ENCODE measurements at places on chromosomes 3 and 15. TPM values are rescaled to one million over a fixed set of nuclear protein-coding genes. Genes with fewer than 3 reads are reported as not detected.
A peak's percentile ranks its signal among the peaks of the same experiment; 100 is the strongest.

The NEK10 gene
- total RNA-seq = 0.64 TPM

The GATA2 gene
- total RNA-seq = 0.64 TPM

The TATDN2 gene
- total RNA-seq = 12.0 TPM

The RPUSD2 gene
- total RNA-seq = 4.7 TPM

The NPAP1 gene
- total RNA-seq = not detected

The KCNH8 gene
- total RNA-seq = not detected

The CD47 gene
- 26.5 TPM for total RNA-seq

The CLDN11 gene
- total RNA-seq = 0.97 TPM

The SH3GL3 gene
- not detected for total RNA-seq

The SAMD7 gene
- not detected for total RNA-seq

The LSMEM2 gene
- total RNA-seq = not detected

The CCR5 gene
- 2.0 TPM for total RNA-seq

DNA sequence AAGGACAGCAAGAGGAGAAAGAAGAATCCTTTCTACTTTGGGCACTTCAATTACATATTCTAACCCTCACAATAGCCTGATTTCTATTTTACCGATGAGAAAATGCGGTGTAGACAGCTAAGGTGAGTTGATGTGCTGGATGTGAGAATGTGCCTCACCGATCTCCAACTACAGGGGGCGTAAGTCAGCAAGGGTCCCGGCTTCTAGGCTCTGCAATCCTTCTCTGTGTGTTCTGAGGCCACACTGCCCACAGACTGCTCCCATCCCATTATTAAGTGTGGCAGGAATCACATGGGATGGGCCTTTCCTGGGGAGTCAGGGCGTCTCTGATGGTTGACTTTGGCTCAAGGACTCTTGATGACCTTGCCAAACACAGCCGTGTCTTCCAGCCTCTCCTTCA lies 23.6 kb upstream of the RPL35A start:
- DNase-seq = no peak

DNA sequence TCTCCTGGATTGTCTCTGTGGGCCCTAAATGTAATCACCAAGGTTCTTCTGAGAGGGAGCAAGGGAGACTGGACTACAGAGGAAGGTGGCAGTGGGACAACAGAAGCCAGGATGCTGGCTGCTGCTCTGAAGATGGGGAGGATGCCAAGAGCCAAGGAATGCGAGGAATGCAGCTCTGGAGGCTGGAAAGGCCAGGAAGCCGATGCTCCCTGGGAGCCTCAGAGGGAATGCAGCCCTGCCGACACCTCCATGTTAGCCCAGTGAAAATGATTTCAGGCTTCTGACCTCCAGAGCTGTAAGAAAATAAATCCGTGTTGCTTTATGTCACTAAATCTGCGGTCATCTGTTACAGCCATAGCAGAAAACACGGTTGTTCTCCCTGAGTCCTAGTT lies 44.1 kb downstream of the UMPS start:
- no peak for DNase-seq

DNA sequence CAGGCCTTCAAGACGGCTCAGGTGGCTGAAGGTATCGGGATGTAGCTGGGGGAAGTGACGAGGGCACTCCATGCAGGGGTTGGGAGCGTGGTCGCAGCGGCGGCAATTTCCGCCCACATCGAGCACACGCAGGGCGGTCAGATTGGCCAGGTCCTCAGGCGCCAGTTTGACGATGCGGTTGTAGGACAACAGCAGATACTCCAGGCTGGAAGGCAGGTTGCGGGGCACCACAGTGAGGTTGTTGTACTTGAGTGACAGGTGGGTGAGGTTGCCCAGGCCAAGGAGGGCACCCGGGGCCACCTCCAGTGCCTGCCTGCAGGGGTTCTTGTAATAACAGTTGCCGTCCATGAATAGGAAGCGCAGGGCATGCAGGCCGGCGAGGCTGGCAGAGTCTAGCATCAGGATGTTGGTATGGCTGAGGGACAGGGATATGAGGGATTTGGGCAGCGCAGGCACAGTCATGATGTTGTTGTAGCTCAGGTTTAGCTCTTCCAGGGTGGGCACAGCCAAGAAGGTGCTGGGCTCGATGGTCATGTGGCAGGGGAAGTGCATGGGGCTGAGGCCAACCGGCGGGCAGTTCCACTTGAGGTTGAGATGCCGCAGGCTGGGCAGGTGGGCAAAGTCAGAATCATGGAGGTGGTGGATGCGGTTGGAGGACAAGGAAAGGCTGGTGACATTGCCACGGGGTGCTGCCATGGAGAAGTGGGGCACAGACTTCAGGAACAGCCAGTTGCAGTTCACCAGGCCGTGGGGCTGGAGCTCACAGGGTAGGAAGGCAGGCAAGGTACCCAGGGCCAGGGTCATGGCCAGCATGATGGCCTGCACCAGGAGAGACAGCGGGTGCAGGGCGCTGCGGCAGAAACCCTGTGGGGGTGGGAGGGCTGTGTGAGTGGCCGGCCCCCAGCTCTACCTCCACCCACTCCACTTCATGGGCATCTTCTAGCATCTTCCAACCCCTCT lies 1.7 kb downstream of the TLR9 start:
- DNase-seq = peak; percentile 50

GRCh38 chr3:64214381-64215018 lies 10.8 kb downstream of the PRICKLE2 start:
- no peak for DNase-seq

GRCh38 chr3:23519314-23520208 lies 286.2 kb upstream of the UBE2E1 start:
- DNase-seq = no peak

GRCh38 chr3:120559242-120560061 lies 36.7 kb upstream of the NDUFB4 start:
- peak; percentile 67 for DNase-seq

DNA sequence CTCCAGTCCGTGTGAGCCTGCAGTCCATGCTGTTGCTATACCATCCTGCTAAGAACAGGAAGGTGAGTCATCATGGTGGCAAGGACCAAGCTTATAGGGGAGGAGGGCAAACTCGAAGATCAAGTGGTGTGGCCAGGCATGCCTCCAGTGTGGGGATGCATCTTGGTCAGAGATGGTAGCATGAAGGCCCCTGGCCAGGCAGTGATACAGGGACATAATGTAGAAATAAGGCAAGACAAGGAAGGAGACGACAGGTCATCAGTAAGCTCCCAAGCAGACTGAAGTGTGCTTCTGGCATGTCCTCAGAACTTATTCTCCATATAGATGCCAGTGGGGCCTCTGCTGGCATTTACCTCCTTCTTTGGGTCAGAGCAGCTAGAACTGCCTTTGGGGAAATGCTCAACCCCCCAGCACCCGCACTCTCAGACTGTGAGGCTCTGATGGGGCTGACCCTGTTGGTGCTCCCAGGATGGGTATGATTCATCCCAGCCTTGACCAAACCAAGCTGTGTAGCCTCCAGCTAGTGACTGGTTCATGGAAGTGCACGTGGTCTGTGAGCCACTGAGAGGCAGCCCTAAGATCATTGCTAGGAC lies 52.5 kb upstream of the ATP2B2 start:
- no peak for DNase-seq

- no peak for DNase-seq
Observed at GRCh38 chr3:71463617-71464016, 119.9 kb downstream of the FOXP1 start.

DNA sequence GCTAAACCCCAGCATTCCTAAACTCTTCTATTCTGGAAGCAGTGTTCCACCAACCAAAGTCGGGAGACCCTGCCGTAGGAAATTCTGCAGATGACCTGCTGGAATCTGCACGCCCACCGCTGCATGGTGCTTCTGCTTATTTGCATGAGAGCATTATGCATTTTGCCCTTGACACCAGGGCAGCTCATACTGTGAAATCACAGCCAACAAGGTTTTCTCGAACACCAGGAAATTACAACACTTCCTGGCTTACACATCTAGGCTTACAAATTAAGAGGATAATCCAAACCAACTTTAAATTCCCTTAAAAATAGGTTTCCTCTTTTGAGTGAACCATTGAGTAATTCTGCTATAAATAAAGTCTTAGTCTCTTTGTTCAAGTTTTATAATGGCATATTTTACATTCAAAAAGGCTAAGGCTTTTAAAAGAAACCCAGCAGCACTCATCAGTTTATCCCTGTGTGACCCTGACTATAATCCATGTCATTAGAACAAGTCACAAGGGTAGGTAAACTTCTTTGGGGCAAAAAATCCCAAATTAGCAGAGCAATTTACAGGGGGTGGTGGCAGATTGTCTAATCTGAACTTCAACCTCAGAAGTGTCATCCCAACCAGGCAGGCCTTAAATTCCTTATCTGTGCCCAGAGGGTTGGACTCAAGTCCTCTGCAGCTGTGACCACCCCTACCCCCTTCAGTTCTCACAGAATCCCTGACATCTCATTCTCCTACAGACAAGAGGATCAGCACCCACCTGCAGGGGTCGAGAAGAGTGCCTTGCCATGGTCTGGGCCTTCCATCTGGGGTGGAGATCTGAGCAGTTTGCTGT lies 33.5 kb upstream of the RBP1 start:
- no peak for DNase-seq

GRCh38 chr3:39275052-39275451 lies 4.8 kb downstream of the CX3CR1 start:
- DNase-seq = no peak

DNA sequence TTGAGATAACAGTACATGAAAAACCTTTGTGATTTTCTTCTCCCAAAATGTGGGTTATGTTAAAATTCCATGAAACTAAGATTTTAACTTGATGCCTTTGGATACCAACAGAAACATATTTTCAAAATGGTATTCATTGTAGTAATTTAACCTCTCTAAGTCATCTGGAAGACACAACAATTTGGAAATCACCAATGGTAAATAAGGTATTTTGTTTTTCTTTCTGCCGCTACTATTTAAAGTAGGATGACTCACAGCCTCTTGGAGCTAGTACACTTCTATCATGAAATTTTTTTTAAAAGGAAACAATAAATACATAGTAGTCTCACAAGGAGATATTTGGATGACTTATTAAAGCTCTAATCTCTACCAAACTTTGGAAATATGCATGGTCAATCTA lies 291.6 kb upstream of the VEPH1 start:
- DNase-seq = no peak

- no peak for DNase-seq
Observed at GRCh38 chr3:71304684-71305083, 278.8 kb downstream of the FOXP1 start.

DNA sequence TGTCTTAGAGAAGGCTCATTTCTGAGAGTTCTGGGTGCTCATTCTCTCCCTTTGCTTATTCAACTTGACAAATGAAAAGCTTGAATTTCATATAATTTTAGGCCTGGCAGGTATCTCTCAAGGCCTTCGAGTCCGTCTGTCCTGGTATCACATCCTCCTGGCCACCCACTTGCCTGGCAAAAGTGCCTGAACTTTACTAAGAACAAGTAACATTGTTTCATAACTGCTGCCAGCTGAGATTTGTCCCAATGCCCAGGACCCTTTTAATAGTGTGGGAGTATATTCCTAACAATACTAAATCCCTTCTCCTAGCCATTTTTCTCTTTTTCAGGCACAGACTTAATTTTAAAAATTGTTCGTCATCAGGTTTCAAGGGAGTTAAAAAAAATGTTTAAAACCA lies 18.1 kb downstream of the LARP6 start:
- DNase-seq = no peak

- DNase-seq = no peak
Observed at GRCh38 chr3:78799681-78800080, 968.1 kb downstream of the ROBO1 start.

DNA sequence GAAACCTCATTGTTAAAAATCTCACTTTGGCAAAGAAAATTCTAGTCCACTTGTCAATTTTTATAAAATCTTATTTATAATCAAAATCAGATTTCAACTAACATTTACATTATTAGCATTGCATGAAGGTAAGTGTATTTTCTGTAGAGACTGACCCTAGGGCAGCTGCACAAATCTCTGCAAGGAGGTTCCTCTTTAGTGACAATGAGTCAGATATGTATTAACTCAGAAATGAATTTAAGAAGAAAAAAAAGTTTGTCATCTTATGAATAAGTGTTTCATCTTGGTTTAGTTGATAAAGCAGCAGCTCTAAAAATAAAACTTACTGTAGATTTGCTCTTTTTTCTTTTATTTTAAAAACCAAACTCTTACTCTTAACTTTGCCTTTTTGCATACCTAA lies 9.0 kb upstream of the GNB4 start:
- no peak for DNase-seq

GRCh38 chr3:87828046-87828445 lies 230.8 kb downstream of the CGGBP1 start:
- DNase-seq = no peak

DNA sequence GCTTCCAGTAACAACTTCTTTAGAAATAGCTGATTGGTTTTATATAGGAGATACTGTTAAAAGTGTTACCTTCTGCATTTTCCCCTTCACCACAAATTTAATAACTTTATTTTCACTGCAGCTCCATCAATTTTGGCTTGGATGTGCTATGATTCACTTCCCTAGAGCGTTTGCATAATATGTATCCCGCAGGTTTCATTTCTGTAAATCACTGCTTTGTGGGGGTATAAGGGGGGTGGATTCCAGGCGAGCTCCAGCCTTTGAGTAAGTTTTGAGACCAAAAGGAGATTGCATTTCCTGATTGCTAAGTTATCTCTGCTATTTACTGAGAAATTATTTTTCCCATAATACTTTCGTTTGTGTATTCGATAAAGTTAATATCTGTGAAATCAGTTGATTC lies 232.6 kb downstream of the TBL1XR1 start:
- no peak for DNase-seq

DNA sequence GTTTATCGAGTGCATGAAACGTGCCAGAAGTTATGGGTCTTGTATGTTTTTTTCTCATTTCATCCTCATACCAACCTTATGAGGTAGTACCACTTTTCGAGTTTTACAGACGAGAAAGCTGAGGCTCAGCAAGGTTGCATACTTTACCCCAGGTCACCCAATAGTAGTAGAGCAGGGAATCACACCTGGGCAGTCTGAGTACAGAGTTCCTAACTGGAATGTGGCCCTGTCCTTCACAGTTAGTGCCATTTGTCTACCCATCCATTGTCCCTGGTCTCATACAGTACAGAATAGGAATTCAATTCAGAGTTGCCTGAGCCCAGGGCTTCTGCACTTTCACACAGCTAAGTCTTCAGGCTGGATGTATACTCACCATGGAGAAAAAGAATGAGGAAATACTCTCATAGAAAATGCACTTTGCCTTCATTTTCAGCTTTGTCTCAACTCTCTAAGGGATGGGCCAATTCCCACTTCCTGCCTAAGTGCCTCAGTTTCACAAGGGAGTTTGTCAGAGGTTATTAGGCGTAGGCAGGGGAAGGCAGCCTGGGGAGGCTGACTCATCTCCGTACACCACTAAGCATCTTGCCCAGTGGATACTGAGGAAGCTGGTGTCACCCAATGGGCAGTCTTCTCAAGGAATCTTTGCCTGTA lies 93.2 kb downstream of the TMEM212 start:
- DNase-seq = no peak

GRCh38 chr3:42019144-42019952 lies 57.4 kb upstream of the ULK4 start:
- peak; percentile 82 for DNase-seq

Data from right lobe of liver (tissue), 6 donors.